Stimulated activated CD8-positive, alpha-beta memory T cell treated with anti-CD3 and anti-CD28 coated beads, Interleukin-7, amount 100 ng/mL, for 1 hour (primary cell): ENCODE measurements at places on chromosomes 5 and 9.

GRCh38 chr9:87850391-87850790 is 32.3 kb upstream of the SPATA31E1 start:
- no peak for DNase-seq

GRCh38 chr5:142551338-142552067 is 134.4 kb downstream of the FGF1 start:
- no peak for DNase-seq

- DNase-seq, result no peak
Measured at GRCh38 chr5:180172447-180173197, 36.4 kb downstream of the RASGEF1C start.

DNA sequence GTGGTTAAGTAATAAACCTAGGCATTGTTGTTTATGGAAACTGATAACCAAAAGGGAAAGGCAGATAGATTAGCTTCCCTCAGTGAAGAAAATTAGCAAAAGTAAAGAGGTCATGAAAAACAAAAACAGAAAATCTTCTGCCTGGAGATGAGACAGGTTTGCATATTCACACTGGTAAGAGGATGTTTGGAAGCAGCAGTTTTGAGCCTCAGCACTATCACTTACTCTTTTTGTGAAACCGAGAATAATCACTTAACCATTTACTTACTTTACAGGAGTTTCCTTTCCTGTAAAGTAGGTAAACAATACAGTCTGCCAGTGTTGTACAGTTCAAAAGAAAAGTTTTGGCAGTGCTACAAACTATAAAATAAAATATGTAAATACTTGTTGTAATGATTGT is 35.5 kb upstream of the EMB start:
- no peak for DNase-seq

DNA sequence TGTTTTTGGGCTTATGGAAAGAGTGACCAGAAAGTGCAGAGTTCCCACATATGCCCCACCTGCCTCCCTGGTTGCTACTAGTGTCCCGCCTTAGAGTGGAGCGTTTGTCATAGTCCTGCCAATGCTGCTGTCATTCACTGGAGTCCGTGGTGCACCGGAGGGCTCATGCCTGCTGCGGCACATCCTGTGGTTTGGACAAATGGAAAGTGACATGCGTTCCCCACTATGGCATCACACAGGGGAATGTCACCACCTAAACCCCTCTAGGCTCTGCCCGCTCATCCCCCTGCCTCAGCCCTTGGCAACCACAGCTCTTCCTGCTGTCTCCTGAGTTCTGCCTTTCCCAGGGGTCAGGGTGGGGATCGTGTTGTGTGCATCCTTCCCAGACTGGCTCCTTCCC is 29.2 kb downstream of the IRX4 start:
- no peak for DNase-seq

- no peak for DNase-seq
Measured at GRCh38 chr9:124423591-124423990, 8.3 kb upstream of the PSMB7 start.
